ENCODE measurements at places on chromosomes 7 and 10.

DNA sequence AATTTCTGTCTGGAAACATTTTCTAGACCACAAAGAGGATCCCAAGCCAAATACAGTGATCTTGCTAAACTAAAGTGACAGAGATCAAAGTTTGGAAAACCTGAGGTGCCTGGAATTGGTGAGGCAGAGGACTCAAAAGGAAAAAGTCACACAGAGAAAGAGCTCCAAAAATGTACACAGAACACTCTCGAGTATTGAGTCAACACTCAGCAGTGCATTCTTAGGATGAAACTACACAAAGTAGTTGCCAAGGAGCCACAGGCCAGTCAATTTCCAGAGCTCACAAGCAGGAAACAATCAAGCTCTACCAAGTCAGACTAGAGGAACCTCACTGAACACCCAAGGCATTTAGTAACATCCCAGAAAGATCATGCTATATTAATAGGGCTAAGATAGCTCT is 61.3 kb downstream of the MICU1 start:
- DNase-seq = no peak

- DNase-seq = no peak
Observed at GRCh38 chr7:14195079-14195478, 205.6 kb upstream of the ETV1 start.

- DNase-seq = no peak
Observed at GRCh38 chr7:95545007-95545615, 51.2 kb downstream of the PDK4 start.

DNA sequence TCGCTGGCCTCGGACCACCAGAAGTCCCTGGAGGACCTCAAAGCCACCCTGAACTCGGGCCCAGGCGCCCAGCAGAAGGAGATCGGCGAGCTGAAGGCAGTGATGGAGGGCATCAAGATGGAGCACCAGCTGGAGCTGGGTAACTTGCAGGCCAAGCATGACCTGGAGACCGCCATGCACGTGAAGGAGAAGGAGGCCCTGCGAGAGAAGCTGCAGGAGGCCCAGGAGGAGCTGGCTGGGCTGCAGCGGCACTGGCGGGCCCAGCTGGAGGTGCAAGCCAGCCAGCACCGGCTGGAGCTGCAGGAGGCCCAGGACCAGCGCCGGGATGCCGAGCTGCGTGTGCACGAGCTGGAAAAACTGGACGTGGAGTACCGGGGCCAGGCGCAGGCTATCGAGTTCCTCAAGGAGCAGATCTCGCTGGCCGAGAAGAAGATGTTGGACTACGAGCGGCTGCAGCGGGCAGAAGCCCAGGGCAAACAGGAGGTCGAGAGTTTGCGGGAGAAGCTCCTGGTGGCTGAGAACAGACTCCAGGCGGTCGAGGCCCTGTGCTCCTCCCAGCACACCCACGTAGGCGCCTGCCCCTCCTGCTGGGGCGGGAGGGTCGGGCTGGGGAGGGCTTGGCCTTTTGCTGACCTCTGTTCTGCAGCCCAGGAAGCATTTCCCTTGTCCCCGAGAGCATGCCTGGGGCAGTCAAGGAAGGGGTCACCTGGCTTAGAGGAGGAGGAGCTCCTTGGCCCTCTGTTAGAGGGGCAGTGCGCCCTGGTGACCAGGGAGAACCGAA is 77.3 kb upstream of the GTF2IRD1 start:
- DNase-seq = no peak

GRCh38 chr10:119377451-119377957 is 165.0 kb downstream of the RGS10 start:
- no peak for DNase-seq

- no peak for DNase-seq
Observed at GRCh38 chr10:114259824-114260223, 20.8 kb downstream of the VWA2 start.

- no peak for DNase-seq
Observed at GRCh38 chr10:78524342-78524741, 490.7 kb downstream of the RPS24 start.

GRCh38 chr7:77528368-77528767 is 8.7 kb upstream of the PTPN12 start:
- DNase-seq = no peak

- no peak for DNase-seq
Observed at GRCh38 chr7:29372351-29373090, 177.9 kb downstream of the CHN2 start.

GRCh38 chr10:79079054-79079397 is 10.3 kb downstream of the ZMIZ1 start:
- DNase-seq = no peak

Data from CD4-positive, alpha-beta T cell treated with Interleukin-17A for 4 hours (primary cell).